ENCODE measurements at places on chromosomes 2 and 18.
A peak's percentile ranks its signal among the peaks of the same experiment; 100 is the strongest.

DNA sequence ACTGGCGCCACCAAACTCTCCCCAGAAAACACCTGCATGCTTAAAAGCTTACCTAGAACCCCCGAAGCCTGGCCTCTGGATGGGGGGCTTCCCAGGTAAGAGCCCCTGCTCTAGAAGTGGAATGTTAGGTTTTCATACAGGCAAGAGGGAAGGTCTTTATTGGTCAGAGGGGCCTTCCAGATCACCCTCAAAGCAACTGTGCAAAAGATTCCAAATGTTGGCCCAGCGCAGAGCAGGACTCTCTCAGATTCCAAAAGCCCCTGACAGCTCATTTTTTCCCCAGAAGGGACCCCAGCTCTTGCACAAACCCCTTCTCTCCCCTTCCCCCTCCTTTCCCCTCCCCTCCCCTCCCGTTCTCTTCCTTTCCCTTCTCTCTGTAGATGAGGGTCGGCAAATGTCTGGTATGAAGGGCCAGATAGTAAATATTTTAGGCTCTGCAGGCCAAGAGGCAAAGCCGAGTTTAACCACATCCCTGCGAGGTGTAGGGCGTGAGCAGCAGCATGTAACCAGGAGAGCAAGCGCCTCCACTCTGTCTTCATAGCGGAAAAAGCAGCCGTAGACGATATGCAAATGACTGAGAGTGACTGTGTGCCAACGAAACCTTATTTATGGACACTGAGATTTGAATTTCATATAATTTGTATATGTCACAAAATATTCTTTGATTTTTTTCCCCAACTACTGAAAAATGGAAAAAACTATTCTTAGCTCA is 116.9 kb downstream of the SMAD7 start:
- DNase-seq: no peak

GRCh38 chr2:191061381-191061980 is 47.5 kb upstream of the STAT1 start:
- no peak for DNase-seq

GRCh38 chr2:236242057-236242495 is 22.1 kb downstream of the ASB18 start:
- DNase-seq: no peak

- peak; percentile 29 for DNase-seq
Observed at GRCh38 chr18:36309436-36310391, 12.2 kb downstream of the FHOD3 start.

GRCh38 chr2:176879426-176879995 is 333.1 kb upstream of the HNRNPA3 start:
- no peak for DNase-seq

GRCh38 chr2:161199912-161200701 is 39.9 kb downstream of the TANK start:
- no peak for DNase-seq

- DNase-seq: no peak
Observed at GRCh38 chr2:224813578-224813977, 97.4 kb upstream of the CCDC195 start.

DNA sequence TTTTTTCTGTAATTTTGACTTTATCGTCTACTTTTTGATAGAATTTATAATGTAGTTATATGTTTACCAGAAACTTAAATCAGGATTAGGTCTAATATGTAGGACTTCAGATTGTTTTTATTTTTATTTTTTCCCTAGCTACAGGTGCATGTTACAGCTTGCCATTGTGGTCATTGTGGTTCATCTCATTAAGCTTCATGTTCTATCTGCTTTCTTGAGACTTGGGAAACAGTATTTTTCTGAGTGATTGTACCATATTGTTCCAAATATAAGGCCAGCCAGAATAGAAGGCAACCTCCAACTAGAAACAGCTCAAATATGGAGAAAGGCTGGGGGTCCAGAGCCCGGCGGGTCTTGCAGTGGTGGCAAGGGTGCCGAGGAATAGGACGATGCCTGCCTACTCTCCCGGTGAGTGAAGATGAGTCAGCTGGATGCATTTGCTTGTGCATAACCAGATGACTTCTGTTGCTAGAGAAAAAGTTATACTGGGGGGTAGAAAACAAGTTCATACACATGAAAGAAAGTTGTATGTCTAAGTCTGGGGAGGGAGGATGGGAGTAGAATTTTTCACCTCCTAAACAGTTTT is 188.4 kb downstream of the CCDC85A start:
- no peak for DNase-seq

GRCh38 chr18:51195451-51196117 is 1.9 kb downstream of the MEX3C start:
- DNase-seq: peak; percentile 59

GRCh38 chr18:47507651-47508050 is 256.2 kb upstream of the SKOR2 start:
- no peak for DNase-seq

- no peak for DNase-seq
Observed at GRCh38 chr2:24117902-24118301, 5.2 kb downstream of the PFN4 start.

DNA sequence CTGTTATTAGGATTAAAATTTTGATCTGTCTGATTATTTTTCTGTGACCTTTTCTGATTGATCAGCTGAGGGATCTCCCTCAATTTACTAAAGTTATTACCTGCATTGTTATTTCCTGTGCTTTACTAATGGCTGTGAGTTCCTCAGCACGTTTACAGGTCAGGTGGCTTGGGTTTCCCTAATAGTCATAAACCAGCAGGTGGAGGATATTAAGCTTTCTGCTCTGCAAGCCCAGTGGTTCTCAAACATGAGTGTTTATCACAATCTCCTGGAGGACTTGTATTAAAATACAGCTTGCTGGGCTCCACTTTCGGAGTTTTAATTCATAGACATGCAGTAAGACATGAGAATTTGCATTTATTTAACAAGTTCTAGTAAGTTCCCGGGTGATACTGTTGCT is 22.4 kb upstream of the UGP2 start:
- DNase-seq: no peak

DNA sequence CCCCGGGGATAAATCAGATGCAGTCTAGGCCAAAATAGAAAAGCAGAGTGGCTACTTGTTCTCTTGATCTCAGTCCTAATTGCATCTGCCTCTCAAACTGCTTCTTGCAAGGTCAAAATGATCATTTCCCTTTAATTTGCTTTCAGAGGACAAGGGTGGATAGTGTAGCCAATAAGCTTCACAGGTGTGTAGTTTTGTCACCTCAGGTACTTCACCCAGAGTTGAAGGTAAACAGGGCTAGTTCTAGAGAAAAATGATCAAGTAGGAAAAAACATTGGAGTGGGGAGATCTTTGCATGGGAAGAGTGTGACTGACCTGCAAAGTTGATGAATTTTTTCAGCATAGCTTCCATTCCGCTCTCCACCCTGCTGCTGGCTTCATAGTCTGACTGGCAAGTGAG is 8.7 kb downstream of the ERICH2 start:
- no peak for DNase-seq

GRCh38 chr2:229313591-229313990 is 42.5 kb upstream of the PID1 start:
- DNase-seq: no peak

DNA sequence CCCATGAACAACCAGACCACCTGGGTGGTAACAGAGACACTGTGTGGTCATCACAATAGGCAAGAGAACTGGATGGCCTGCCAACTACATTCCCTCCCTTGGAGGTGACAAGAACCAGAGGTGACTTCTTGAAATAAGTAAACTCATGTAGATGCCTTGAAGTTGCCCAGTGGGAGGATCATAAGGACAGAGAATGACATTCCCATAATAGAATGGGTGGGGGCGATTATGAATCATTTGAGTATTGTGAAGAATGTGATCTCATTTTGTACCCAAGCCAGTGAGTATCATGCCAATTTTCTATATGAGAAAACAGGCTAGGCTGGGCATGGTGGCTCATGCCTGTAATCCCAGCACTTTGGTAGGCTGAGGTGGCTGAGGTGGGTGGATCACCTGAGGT is 211.4 kb upstream of the GYPC start:
- DNase-seq: no peak

- DNase-seq: no peak
Observed at GRCh38 chr2:205731583-205731981, 49.3 kb downstream of the NRP2 start.

DNA sequence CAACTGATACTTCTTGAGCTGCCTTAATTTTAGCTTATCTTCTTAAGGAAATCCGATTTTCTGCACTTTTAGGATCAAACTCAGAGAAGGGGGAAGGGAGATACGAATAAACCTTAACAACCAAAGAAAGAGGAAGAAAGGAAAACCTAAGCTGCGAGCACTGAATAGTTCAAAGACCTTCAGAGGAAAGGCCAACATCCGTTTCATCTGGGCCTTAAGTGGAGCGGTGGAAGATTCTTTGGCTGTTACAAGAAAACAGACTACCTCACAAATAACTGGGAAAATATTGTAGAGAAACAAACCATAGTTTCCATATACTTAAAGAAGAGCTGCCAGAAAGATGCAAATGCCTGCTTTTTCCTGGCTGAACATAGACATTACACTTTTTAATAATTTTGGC is 43.6 kb downstream of the VIT start:
- no peak for DNase-seq

GRCh38 chr2:129118296-129118695 is 799.6 kb upstream of the HS6ST1 start:
- DNase-seq: no peak

GRCh38 chr2:112048236-112048592 is 6.9 kb upstream of the TMEM87B start:
- no peak for DNase-seq

DNA sequence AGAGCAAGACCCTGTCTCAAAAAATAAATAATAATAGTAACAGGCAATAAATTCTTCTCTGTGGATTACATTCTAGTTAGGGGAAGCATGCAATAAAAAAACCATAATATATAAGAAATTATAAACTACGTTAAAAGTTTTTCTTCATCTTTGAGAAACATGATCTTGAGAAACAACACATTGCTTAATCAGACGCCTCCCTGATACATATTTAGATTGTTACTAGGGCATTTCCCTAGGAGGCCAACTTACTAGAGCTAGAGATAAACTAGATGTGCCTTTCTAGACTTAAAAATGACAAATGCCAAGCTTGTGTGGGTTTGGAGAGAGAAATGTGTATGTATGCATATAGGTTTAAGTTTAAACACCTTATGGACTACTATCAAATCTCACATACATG is 76.3 kb upstream of the GALNT5 start:
- no peak for DNase-seq

DNA sequence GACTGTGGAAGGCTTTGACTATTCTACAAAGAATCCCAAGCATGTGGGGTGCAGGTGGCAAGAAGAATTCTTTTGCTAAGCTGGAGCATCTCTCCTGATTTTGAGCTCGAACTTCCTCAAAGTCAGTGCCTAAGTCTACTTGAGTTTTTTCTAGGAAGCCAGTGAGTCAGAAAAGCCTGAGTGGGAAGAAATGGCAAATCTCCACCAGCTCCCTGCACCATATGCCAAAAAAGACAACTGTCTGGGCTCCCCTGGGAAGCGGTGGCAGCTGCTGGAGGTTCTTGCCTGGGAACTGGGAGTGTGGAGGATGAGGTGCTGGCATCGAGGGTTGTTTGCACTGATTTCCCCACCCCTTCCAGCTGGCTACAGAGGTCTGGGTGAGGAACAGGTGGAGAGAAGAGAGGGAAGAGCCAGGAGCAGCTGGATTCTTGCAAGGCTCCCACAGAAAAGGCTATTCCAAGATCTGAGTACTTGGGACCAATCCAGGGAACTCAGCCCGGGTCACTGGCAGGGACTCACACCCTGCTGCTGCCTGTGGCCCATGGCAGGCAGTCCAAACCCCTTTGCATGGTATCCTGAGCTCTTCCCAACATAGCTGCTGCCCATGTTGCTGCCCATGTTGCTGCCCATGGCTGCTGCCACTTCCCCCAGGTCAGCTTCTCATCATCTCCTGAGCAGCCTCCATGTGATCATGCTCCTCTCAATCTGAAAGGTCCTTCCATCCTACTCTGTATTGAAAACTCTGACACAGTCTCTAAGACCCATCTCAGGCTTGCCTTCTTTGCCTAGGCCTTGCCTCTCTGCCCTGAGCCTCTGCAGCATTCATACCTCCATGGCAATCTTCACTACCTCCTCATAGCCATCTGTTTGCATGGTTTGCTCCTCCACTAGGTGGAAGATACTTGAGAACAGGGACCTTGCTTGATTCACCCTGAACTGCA is 128.3 kb upstream of the SPATS2L start:
- DNase-seq: peak; percentile 98

DNA sequence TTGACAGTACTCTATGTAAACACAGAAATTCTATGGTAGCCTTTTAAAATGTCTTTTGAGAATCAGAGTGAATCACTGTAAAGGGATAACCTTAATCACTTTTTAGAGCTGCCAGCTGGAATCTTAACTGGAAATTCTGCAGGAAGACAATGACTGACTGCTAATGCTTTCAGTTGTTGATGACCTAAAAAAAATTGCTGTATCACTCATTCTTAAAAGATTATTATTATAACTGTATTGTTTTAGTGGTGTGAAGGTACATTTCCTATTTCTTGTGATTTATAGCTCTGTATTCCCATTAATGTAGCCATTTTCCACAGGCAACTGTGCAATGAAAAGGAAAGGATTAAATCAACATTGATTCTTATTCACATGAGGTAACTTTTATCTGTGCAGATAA is 260.5 kb downstream of the CALCRL start:
- no peak for DNase-seq

DNA sequence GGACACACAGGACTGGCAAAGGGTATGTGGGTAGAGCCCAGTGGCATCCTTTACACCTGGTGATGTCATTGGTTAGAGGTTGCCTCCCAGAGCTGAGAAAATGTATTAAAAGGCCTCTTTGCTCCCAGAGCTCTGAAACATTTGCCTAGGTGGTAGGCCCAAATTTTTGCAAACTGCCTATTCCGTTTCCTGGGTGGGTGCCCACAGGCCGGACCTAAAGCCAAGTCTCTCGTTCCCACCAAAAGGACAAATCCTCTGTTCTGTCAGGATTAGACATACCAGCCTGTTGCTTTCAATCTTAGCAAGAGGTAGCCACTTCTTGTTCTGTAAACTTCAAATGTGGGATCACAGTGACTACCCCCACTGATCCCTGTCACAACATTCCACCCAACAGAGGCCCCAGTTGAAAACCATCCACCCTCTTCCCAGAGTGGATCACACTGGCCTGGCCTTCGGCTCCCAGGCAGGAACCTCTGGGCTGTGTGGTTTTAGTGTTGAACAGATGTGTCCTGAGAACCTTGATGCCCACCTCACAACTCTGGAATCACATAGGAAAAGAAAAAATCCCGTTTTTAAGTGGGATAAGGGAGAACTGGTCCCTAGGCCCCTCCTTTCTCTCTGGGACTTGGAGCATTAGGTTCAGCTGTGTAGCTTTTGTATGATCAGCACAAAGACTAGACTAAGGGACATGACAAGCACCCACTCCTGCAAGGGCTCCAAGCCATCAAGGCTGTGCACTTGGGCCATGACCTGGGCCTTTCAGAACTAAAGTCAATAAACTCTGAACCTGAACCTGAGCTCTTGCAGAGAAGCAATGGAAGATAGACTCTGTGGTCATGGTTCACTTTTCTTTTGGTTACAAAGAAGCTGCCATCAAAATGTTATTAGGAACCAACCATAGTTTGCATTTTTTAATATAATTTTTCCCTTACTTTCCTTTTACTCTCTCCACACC is 211.3 kb downstream of the CYP26B1 start:
- no peak for DNase-seq

DNA sequence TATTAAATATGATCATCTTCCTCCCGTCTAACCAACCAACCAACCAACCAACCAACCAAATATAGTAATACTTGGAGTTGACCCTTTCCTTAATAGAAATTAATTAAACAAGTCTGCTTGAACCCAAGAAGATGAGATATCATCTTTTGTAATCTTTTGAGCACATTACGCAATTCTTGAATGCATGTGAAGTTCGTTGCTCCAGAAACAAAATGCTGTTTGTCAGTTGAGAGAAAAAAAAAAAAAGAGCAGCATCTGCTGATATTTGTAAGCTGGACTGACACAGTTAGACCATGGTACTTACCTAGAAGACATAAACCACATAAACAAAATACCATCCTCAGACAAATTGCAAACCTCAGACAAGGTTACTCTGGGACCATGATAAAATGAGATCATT is 9.2 kb upstream of the SERPINB2 start:
- DNase-seq: no peak

Measured in SJCRH30 (cell line).